NCI-H2171 treated with DMSO at 0.1 percent for 48 hours (cell line): ENCODE measurements at places on chromosomes 6 and 20.
A peak's percentile ranks its signal among the peaks of the same experiment; 100 is the strongest.

- no peak for DNase-seq
Measured at GRCh38 chr6:109340811-109341210, 41.5 kb downstream of the CD164 start.

GRCh38 chr6:35014341-35014740 lies 125.3 kb downstream of the ANKS1A start:
- DNase-seq, result no peak

DNA sequence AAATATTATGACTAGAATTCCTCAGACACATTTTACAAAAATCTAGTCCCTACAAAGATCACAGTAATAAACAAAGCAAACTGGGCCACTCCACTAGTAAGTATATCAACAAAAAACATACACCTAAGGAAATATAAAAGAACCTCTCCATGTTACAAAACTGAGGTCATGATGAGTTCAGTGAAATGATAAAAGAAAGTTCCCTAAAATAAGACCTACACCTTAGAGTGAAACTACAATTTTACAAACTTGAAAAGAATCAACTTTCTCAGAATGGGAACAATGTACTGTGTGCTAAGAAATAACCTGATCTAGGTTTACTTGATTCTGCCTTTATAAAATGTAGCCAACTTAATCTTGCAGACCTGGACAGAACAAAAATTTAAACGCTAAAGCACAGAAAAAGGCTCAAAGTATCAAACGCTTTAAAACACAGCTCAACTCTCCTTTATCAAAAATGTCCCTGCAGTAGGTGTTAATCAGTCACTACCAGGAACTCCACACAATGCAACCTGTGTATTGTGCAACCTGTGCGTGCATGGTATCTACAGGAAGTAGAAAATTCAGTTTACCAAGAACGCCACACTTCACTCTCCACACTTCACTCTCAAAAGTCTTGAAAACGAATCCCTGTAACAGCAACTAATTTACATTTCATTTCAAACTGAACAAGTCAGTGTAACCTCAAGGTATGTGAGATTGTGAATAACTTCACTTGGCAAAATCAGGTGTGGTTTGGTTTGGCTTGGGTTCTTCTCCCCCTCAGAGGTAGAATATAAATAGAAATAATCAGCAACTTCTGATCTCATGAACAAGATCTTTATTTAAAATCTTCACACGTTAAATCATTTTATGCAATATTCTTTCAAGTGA lies 1.8 kb downstream of the RALGAPA2 start:
- DNase-seq, result no peak

- no peak for DNase-seq
Measured at GRCh38 chr20:46605978-46606816, 45.1 kb downstream of the SLC13A3 start.

DNA sequence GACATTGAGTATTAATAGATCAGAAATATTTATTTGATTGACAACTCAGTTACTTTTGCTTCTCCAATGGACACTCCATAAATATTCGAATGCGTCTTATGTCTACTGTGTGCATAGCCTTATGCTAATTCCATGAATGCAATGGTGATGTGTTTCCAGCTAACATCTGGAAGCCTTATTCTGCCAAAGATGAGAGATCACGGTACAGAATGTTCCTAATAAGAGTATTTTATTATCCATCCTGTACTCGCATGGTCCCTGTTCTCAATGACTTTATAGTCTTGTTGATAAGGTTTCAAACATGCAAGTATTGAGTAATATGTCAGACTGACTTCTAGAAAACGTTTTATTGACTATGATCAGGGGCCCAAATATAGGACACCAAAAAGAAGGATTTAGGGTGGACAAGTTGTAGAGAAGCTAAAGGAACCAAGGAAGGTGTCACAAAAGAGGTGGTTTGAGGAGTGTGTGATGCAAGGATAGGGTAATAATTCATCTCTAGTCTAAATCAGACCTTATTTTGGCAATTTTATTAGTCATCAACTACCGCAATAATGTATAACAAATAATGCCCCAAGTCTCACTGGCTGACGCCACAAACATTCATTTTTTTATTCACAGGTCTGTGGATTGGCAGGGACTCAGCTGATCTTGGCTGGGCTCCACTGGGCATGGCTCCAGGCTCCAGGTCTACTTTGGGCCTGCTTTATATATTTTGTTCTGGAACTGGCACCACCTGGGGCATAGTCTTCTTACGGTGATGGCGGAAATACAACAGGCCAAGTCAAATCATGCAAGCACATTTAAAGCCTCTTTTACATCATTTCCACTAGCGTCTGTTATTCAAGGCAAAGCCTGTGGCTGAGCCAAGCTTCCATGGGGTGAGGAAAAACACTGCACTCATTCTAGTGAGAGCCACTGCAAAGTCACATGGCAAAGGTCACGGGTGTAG lies 24.5 kb upstream of the CD83 start:
- no peak for DNase-seq

DNA sequence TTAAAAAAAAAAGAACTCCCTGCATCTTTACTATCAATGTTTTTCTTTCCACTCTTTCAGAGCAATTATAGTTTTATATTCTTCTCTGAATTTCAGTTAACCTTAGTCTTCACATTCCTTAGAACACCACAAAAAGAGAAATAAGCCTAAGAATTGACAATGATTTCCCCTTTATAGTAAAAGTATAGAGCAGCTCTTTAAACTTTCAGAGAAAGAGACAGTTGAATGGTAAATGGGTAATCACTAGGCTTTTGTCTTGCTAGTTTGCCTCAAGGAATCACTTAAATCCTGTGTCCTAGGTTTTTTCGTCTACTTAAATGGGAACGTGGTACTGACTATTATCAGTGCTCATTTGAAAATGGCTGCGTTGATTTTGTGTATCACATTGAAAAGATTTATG lies 31.8 kb downstream of the SLX4IP start:
- DNase-seq, result no peak

- no peak for DNase-seq
Measured at GRCh38 chr20:6101346-6101745, 21.5 kb downstream of the FERMT1 start.

DNA sequence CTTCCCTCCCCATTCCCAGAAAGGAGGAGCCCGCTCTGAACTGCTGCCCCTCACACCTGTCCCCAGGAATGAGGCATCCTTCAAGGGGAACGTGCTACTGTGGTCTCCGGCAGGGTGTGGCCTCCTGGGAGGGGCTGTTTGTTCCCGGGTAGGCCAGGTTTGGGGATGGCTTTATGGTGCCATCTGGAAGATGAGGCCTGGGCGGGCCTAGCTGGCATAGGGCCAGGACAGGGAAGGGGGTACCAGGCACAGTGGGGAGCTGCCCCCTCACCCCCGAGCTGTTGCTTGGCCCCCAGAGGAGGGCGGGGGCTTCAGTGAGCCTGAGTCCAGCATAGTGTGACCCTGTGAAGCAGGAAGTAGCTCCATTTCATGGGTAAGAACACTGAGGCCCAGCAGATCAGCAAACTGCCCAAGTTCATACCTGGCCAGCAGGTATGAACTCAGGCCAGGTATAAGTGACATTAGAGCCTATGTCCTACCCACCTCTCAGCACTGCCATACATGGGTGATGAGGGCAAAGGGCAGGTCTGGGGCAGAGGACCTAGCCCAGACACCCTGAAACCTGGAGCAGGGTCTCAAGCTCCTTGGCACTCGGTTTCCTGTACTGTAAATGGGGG lies 17.5 kb upstream of the SPDEF start:
- peak; percentile 56 for DNase-seq

DNA sequence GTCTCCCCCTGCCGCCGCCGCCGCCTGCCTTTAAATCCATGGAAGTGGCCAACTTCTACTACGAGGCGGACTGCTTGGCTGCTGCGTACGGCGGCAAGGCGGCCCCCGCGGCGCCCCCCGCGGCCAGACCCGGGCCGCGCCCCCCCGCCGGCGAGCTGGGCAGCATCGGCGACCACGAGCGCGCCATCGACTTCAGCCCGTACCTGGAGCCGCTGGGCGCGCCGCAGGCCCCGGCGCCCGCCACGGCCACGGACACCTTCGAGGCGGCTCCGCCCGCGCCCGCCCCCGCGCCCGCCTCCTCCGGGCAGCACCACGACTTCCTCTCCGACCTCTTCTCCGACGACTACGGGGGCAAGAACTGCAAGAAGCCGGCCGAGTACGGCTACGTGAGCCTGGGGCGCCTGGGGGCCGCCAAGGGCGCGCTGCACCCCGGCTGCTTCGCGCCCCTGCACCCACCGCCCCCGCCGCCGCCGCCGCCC lies 474 bp downstream of the CEBPB start:
- DNase-seq, result peak; percentile 51

DNA sequence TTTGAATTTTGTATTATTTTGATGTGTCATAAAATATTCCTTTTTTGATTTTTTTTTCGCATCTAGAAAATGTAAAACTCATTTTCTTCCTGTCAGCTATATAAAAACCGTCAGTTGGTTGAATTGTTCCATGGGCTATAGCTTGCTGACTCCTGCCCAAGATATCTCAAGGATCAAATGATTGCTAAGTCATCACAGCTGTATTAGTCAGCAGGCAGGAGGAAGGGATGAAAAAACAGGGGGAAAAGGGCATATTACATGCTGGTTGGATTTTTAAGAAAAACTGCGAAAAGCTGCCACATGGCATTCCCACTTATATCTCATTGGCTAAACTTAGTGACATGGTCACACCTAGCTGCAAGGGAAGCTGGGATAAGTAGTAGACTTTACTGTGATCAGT lies 569.9 kb downstream of the BCKDHB start:
- DNase-seq, result no peak

GRCh38 chr6:169406804-169407203 lies 153.2 kb upstream of the THBS2 start:
- DNase-seq, result no peak

DNA sequence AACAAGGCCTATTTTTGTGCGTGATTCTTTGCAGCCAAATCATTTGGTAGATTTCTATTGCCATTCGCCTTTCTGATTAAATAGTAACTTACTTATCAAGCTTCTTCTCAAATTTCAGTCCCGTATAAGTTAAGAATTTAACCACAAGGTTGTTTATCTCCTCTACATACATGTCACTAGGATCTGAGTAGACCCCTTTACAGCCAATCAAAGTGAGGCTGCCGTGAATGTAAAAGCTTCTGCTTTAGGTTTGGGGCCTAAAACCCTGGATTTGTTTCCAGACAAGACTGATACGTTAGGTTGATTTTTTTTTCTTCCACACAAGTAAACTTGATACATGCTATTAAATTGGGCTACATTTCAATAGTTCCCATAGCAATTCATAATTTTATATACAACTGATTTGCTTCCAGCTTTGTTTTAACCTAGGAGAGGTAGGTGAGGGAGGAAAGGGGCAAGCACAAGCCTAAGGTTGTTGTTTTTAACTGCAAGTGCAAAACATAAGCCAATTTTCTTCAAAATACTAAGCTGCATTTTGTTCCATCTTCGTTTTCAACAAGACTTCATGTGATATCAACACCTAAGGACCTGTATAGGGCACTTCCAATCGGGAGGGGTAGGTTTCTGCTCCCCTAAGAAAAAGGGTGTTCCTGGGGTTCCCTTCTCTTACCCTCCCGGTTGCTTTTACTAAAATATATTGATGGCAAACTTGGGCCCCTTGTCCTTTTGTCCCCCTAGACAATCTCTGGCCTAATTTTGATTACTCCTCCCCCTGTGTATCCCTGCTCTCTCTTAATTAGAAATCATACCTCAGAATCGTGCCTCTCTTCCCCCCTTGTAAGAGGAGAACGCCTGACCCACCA lies 1.7 kb downstream of the RANBP9 start:
- DNase-seq, result peak; percentile 46

- DNase-seq, result no peak
Measured at GRCh38 chr6:85544776-85545175, 48.9 kb downstream of the SNX14 start.

- DNase-seq, result no peak
Measured at GRCh38 chr6:158910484-158911440, 89.2 kb downstream of the RSPH3 start.

DNA sequence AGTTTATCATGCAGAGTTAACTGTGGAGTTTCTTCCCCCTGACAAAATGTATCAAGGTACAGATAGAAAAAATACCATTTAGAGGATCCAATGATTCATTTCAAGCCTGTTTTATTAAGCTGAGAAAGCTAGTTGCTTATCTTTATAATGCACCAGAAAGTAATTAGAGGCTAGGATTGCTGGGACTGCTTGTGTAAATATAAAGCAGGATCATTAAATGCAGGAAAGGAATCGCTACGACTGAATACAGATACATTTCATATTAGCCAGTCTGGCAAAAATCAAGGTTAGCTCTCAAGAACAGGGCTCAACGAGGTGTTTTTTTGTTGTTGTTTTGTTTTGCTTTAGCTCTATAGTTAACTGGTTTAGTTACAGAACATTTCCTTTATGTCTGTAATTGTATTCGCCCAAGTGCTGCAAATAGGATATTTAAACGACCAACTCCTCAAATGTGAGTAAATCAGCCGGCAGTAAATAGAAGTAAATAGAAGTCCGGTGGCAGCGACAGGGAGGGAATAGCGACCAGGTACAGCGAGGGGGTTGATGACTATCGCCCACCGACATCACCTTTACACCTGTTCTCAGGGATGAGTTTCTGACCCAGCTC lies 748 bp downstream of the UBE2J1 start:
- peak; percentile 52 for DNase-seq

DNA sequence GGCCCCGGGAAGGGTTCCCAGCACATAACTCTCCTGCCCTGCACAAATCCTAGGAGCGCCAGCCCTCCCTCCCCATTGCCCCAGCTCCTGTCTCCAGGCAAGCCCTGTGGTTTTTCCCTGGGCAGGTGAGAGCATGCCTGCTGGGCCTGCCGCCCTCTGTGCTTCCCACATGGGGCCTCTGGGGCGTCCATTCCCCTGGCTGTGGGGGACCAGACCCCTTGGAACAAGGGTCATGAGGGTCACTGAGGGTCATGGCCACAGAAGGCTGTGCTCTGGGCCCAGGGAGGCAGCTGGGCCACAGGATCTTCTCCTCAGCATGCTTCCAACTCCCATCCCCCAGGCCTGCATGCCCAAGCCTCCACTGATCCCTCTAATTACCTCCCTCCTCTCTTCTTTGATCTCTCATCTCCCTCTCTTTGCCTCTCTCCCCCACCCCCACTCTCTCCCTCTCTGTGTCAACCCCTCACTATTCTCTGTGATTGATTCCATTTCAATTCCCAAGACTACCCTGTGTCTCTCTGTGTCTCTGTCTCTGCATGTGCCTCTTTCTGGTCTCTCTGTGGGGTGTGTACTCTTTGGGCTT lies 6.1 kb downstream of the MDFI start:
- peak; percentile 65 for DNase-seq

DNA sequence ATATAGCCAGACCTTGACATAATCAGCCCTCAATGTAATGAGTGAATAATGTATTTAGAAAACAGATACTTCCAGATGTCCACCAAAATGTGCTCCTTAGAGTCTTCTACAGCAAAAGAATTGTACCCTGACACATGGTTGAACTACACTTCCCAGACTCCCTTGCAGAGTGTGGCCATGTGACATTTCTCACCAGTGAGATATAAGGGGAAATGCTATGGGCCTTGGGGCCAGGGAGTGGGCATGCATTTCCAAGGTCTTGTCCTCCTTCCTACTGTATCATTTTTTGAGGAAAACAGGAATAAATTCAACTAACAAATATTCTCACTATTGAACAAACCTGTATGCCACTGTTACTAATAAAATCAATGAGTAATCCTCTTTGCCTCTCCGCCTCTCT lies 211.4 kb upstream of the SMLR1 start:
- no peak for DNase-seq

GRCh38 chr6:32151863-32152768 lies at the start of gene PRRT1:
Gene PRRT1 (minus strand): TSS chr6:32151939. CDS start chr6:32151827, 112 bp downstream.
- DNase-seq, result no peak

- DNase-seq, result peak; percentile 45
Measured at GRCh38 chr6:127402890-127403617, 56.1 kb downstream of the KIAA0408 start.
